ENCODE measurements at places on chromosomes 11 and 22.

- no peak for DNase-seq
Measured at GRCh38 chr11:95148938-95149337, 59.3 kb downstream of the ENDOD1 start.

DNA sequence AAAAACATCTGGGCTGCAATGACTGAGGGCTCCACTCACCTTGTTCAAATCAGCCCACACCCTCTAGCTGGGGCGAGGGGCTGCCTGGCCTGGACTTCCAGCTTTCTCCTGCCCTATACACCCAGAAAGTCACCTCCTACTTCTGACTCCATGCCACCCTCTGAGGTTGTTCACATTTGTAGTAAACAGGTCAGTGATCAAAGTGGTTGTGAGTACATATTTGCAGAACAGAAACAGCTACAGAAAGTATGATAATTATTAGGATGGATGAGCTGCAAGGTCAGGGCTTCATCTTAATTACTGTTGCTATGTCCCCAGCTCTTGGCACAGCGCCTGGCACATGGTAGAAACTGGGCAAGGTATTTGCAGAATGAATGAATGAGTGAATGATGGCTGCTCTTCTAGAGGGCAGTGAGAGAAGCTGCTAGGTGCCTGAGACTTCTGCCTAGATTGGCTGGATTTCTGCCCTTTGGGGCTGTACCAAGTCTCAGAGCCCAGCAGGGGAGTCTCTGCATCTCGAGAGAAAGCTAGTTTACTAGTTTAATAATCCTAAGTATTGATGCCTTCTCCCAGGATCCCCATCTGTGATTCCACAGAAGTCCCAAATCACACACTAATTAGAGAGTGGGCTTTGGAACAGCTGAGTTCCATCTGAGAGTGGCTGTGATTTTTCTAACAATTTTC, 36.0 kb downstream of the SYT13 start:
- DNase-seq, result no peak

DNA sequence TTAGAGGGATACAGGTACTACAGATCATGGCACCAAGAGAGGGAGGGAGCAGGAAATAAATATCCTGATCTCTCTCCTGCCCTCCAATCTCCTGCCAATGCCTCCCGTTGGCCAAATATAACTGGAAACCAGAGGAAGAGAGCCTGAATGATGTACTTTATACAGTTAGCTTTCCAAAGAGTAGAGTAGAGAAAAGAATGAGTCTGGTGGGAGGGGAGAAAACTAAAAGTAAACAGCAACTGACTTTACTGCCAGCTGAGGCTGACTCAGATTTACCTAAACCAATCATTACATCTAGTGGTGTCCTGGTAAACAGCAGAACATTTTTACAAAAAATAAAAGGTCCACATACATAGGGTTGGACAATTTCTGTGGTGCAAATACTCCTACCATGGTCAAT, 5.1 kb downstream of the MPZL3 start:
- DNase-seq, result no peak

DNA sequence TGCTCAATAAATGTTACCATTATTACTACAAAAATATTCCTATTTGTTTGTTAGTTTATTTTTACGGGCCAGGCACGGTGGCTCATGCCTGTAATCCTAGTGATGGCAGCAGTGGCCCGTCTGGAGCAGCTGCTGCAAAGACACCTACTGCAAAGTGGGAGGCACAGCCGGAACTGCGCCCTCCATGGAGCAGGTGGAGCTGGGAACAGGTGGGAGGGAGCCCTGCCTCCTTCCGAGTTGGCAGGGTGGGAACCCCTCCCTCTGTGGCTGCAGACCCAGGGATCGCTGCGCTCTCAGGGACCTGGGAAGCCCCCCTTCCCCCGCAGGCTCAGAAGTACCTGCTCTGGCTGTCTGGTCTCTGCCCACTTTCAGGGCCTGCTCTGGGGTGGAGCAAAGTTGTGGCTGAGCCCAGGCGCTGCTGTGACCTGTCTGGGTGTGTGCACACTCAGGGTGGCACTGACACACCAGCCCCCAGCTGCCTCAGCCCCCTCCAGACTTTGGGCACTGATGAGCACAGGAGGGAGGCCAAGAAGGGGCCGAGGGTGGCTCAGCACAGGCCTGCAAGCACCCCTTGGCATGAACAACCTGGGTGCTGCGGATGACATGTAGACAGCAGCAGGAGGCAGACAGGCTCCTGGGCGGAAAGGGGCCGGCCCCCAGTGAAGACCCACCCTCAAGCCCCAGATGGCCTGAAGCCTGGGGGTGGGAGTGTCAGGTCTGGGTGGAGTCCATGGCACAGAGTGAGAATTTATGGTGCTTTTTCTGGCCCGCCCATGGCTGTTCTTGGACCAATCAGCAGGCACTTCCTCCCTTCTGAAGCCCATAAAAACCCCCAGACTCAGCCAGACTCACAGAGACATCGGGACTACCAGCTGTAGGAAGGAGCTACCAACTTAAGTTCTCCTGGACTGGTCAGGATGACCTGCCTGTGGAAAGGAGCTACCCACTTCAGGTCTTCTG, 103.7 kb upstream of the CLMP start:
- DNase-seq, result no peak

GRCh38 chr11:2120359-2121100, 18.7 kb downstream of the IGF2 start:
- DNase-seq, result no peak

- DNase-seq, result no peak
Measured at GRCh38 chr11:81839016-81839415, 894.6 kb downstream of the FAM181B start.

GRCh38 chr11:4577761-4578160, 3.8 kb upstream of the OR52I2 start:
- DNase-seq, result no peak

DNA sequence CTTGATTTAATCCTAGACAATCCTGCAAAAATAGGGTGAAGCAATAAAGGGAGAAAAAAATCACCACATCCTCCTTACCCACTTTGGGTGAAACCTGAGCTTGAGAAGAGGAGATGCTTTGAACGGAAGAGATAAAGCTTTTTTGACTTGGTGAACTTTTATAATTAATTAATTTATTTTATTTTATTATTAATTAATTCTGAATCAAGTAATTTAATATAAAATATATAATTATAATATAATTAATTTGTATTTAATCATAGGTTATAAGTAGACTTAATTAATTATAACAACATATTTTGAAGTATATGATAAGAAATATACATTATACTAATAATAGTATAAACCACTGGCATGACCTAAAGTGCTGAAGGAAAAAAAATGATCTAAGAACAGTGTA, 2164.8 kb downstream of the LRRC4C start:
- no peak for DNase-seq

DNA sequence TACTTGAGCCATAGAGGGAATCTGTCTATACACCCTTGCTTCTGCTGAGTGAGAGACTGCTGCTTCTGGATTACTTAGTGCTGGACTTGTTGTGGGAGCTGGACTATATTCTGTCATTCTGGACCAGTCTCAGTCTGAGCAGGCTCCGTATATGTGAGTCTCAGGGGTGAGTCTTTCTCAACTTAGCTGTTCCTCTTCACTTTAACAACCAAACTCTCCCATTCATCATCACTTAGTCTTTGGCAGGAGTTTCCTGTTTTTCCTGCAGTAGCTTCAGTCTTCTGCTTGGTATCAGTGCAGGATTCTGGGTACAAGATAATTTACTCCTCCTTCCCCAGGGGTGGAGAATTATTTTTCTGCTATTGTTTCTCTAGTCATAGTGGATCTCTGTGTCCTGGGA, 779.5 kb downstream of the METTL15 start:
- DNase-seq, result no peak

DNA sequence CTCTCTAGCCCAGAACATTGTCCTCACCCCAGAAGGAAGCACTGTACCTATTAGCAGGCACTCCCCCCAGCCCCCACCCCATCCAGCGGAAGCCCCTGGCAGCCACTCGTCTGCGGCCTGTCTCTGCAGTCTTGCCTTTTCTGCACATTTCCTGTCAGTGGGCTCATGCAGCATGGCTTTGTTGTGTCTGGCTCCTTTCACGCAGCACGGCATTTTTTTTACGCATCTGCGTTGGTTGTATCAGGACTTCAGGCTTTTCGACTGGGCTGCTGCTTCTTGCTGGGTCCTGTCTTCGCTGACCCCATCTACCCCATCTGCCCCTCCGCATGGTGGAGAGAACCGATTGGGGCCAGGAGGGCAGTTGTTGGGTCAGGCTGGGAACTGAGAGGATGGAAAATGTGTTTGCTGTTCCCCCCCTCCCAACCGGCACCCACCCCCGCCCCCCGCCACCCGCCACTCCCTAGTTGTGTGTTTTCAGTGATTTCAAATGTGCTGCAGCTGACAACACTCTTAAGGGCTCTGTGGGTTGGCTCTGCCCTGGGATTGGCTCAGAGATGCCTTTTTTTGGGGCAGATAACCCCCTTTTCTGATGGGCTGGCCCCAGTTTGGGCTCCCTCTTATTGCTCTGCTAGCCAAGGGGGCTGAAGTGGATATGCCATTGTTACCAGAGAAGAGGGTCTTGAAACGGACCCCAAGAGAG, 110.0 kb downstream of the KIAA1671 start:
- no peak for DNase-seq

- no peak for DNase-seq
Measured at GRCh38 chr22:24753914-24754313, 20.6 kb downstream of the PIWIL3 start.

DNA sequence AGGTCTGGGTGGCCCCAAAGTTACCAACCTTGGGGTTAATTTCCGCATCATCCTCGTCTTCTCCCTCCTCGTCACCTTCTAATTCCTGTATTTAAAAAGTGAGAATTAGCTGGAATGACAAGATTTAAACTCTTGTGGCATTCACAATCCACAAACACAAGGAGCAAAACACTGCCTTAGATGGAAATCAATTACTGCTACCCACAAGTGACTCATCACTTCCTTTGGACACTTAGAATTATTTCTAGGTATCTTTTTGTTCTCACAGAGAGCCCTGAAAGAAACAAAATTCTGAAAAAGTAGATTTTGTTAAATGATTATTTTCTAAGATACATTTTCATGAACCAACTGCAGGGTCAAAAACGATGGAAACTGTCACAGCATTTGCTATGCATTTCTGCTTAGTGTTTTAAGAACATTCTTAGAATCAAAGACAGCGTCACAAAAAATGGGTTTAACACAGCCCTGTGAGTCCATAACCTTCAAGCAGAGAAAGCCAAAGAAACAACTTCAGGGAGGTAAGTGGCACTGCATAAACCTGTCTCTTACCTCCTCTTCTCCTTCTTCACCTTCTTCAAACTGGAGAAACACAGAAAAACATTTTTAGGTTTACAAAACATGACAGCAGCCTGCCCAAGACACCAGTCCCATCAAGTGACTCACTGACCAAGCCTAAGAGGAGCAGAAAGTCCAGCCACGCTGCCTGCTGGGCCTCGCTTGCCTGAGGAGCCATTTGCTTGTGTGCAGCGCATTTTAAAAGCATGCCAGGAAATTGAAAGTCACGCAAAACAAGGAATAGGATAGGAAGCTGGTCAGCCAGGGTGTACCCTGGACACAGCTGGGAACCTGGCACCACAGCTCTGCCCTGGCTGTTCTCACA, 22.3 kb upstream of the PHLDA2 start:
- DNase-seq, result no peak

DNA sequence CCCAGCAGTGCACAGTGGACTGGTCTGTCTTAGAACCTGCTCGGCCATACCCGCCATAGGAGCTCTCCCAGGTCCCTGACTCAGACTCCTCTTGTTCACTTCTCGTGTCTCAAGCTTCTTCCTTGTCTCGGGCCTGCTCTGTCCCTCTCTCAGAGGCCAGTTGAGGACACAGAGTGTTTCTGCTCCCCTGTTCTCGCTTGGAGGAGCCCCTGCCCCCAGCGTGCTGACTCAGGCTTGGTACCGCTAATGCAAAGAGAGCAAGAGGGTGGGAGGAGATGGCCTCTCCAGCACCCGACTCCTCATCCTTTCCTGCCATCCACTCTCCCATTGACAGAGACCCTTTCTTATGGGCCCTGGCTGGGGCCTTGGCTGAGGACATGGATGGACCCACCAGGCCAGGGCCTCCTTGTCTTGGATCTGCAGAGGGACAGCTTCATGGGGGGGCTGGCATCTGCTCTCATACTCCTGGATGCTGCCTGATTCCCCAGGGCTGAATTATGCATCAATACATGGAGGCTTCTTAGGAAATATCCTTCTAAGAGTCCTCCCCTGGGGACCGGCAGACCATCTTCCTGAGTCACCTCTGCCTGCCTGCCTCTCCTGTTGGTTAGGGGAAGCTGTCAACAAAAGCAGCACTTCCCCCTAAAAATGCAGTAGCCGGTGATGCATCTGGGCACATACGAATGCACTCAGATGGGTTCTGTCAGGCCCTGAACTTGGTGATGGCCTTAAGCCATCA, 15.9 kb downstream of the TSPAN18 start:
- DNase-seq, result no peak

DNA sequence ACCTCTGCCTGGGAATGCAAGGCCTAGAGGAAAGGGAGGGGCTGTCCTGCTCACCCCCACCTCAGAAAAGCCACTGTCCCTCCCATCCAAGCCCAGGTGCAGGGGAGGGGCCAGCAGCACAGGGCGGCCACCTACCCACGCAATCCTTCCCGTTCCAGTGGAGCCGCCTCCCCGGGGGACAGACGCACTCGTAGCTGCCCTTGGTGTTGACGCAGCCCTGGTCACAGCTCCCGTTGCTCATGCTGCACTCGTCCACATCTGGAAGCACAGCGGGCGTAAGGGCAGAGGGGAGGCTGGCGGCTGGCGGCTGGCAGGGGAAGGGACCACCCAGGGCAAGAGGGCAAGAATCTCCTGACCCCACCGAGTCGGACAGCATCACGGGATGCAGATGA, 40.3 kb upstream of the TTLL12 start:
- DNase-seq, result no peak

DNA sequence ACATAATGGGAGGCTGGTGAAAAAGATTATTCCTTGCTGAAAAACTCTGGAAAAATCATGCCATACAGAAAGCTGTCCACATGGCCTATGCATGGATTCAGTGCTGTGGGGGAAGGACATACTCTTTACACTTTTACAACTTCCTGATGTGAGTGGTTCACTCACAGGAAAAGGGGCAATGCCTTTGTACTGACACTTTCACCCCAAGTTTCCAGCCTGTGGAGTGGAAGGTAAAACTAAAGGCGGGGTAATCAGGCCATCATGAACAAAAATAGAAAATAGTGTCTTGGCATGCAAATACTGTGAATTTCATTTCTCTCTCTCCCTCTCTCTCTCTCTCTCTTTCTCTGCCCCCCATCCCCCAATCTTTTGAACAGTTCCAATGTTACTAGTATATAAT, 281.8 kb downstream of the ETS1 start:
- no peak for DNase-seq

DNA sequence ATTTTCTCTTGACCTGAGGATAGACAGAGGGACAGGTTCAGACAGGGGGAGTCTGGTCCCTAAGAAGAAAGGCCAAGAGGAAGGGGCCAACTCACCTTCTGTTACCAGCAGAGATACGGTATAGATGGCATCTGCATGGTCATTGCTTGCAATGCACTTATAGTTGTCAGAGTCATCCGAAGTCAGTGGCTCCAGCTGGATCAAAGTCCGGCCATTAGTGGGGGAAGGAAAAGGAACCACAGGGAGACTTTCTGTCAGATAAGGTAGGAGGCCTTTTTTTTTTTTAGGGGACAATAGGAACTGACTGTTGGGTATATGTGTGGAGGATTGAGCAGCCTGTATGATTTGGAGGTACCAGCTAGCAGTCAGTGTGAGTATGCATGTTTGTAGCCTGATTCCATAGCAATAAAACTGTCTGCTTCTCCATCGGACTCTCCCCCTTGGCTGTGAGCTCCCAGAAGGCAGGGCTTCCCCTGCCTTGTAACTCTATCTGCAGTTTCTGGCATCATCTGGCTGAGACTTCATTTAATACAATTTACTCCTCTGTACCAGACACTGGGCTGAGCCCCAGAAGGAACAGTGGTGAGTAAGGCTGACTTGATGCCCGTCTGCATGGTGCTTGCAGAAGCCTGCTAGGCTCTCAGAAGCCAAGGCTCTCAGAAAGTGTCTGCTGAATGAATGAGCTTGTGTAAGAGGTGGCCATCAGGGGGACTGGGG, 5.7 kb downstream of the IGSF22 start:
- DNase-seq, result no peak

Data from NCI-H2081 treated with DMSO at 0.1 percent for 48 hours (cell line).